Renal cortex interstitium (tissue), 15 donors: ENCODE measurements at places on chromosomes 2 and 18. TPM values are rescaled to one million over a fixed set of nuclear protein-coding genes. Genes with fewer than 3 reads are reported as not detected.
A peak's percentile ranks its signal among the peaks of the same experiment; 100 is the strongest.

The FBXO15 gene
- polyA plus RNA-seq: 4.2 TPM

The SP140 gene
- polyA plus RNA-seq: 1.8 TPM

The REG1B gene
- not detected for polyA plus RNA-seq

The KIAA2012 gene
- polyA plus RNA-seq: 0.10 TPM

The LYPD6B gene
- polyA plus RNA-seq: 31.8 TPM

GRCh38 chr18:72908181-72908580 is 40.4 kb upstream of the NETO1 start:
- DNase-seq: no peak

GRCh38 chr2:112920923-112921532 is 10.1 kb downstream of the IL37 start:
- DNase-seq: no peak

- no peak for DNase-seq
These were observed 105.8 kb upstream of the CTAGE1 start for GRCh38 chr18:22523481-22523880.

GRCh38 chr18:486929-487740 is 13.4 kb downstream of the COLEC12 start:
- no peak for DNase-seq

GRCh38 chr18:54952026-54952425 is 7.2 kb downstream of the CCDC68 start:
- no peak for DNase-seq

DNA sequence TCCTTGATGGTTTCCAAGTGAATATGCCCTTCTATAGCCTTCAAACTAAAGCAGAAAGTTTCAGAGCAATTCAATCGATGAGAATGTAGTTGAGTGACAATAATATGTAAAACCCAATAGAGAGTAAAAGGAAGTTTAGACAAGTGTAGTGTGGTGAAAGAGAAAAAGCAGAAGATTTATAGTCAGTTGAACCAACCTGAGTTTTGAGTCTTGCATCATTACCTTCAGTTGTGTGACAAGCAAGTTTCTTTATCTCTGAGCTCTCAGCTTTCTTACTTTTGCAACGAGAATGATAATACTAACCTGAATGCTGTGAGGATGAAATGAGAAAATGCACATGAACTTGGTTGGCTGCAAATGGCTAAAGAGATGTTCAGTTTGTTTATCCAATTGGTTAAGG is 40.6 kb upstream of the TMEM247 start:
- no peak for DNase-seq

DNA sequence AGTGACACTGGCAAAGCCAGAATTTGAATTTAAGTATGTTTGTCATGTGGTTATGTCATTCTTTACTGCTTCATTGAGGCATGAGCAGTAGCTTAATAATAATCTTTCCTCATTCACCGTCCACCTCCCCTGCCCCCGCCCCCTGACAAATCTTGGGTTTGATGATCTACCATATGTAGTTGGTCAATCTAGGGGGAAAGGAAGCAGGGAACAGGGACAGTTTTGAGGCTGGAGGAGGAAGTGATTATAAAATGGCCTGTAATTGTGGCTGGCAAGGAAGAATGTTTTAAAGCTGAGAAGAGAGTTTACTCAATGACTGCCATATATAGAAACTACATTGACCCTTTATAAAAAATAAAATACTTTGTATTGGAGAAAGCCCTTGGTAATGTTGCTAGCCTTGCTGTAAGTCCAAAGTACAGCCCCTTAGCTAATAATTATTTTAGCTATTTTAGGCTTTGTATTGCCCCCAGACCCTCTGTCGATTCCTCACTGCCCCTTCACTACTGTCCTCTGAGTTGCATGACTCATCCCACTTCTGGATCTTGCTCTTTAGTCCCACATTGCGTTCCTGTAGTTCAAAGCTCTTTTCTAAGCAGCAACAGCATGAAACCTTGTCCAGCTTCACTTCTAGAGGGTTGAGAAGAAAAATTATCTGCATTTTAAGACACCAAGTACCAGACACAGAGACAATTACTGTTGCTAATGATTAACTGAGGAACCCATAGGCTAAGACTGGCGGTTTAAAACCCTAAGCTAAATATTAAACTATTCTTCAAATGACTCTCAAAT is 38.4 kb downstream of the PELI1 start:
- no peak for DNase-seq

DNA sequence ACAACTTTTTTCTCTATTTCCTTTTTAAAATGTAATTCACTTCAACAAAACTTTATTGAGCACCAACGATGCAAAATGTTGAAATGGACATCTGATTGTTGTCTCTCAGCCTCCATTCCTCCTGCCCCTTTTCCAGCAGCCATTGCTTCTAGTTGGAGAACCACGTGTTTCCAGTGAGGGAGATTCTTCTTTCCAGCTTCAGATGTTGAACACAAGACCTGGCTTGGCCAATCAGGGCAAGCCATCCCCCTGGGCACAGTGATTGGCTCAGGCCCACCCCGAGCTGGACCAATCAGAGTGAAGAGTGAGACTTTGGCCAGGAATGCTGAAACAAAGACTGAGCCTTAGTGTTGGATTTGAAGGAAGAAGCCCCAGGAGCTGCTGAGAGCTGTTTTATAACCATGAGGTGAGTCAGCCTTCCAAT is 59.0 kb downstream of the E2F6 start:
- DNase-seq: no peak

GRCh38 chr2:161943011-161943410 is 131.0 kb downstream of the DPP4 start:
- DNase-seq: no peak

DNA sequence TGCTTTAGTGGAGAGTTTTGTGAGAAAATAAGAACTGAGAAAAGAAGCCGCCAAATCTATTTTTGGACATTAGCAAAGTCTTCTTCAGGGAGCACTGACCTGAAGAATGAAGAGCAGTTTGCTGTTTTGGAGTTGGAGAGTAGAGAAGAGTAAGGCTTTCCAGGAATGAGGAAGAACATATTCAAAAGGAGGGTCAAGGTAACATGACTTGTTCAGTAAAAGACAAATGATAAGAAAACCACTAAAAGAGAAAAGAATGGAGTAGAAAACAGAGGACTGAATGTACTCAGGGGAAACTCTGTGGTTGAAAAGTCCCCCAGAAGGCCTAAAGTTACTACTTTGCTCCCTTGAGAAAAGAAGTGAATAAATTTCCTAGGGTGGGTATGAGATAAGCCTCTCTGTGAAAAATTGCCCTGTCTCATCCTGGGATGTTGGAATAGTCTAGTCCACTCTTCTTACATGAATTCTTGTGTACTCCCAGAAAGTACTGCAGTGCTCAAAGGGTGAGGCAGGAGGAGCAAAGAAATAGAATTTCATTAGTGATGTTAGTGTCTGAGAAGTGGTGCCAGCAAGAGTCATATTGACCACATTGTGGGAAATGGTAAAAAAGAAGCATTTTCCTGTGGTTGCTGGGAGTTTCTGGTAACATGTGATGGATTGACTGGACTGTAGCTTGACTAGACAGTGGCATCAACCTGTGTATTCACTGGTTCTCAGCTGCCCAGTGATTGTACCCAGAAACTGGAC is 27.8 kb downstream of the MBD5 start:
- no peak for DNase-seq

DNA sequence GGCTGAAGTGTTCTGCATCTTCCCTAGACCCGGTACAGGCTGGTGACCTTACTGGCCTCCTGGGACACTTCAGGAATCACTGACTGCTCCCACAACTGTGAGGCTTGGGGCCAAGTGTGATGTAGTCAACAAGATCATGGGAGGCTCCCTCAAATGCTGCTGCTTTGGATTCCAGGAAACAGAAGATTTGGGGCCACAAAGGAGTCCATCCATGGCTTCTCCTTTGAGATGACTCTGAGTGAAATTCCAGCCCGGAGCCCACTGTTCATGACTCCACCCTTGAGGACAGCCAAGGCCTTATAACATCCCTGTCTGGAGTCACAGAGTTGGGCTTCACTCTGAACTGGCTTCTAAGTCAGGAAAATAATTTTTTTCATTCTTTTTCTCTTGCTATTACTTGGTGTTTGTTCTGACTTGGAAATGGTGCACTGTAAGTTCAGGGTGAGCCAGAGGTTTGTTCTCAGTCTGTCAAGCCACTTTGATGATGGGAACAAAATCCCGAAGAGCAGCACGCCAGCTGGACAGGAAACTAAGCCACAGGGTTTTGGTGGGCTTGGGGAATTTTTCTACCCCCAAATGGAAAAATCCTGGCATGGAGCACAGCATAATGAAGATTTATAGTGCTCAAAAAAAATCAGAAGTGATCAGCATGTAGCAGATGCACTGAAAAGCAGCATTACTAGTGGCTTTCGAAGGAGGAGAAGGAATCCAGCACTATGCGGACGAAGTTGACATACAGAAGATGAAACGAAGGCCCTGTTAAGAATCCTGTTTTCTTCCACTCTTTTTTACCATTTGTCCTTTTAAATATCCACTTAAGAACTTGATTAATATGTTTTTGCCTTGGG is 98.1 kb upstream of the ZFP36L2 start:
- peak; percentile 43 for DNase-seq

DNA sequence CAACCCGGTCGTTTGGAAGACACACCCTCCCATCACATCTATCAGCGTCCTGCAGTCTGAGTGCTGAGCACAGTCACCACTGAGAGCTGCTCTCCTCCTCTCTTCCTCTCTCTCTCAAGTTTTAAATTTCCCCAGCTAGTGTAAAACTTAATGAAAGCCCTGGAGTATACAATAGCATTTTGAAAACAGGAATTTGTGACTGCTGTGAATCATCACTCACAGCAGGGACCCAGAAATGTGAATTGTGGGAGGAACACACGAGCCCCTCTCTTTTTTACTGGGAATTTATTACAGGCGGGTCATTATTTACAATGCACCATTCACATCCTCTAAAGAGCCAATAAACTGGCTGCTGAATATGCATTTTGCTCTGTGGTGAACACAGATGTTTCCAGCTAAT is 185.0 kb upstream of the SMIM21 start:
- peak; percentile 38 for DNase-seq
